GM06990 (cell line): ENCODE measurements at places on chromosomes 7 and 10.

GRCh38 chr10:99740933-99741559 lies 9.0 kb downstream of the CUTC start:
- no peak for DNase-seq

- no peak for DNase-seq
These were observed 88.1 kb downstream of the HIP1 start for GRCh38 chr7:75650681-75651080.

DNA sequence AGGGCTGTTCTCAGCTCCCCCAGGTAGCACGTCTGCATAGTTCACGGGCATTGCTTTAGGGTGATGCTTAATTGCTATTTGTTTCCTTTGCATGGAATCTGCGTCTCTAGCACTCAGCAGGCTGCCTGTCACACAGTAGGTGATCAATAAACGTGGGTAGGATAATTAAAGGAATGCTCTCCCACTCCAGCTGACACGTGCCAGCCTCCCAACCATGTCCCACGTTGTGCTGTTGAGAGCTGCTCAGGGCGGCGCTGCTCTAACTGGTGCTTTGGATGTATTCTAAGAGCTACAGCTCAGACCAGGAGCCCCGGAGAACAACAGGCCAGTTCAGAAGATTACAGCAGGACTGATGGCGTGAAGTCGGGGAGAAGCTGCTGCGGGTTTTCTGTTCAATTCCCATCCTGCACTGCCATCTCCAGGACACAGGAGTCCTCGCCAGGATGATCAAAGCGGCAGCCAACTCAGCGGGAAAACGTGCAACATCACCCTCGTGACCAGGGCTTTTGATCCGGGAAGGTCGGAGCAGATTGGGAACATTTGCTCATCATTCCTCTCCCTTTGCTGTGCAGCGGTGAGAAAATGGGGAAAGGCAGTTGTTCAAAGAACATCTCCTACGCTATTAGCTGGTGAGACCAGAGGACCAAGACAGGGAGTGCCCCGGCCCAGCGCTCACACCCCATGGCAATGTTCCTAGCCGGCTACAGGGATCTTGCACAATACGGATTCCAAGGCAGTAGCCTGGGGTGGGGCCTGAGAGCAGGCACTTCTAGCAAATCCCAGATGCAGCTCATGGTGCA lies 50.5 kb upstream of the FOXK1 start:
- DNase-seq = no peak

GRCh38 chr7:1742555-1743303 lies 72.7 kb downstream of the ELFN1 start:
- no peak for DNase-seq

DNA sequence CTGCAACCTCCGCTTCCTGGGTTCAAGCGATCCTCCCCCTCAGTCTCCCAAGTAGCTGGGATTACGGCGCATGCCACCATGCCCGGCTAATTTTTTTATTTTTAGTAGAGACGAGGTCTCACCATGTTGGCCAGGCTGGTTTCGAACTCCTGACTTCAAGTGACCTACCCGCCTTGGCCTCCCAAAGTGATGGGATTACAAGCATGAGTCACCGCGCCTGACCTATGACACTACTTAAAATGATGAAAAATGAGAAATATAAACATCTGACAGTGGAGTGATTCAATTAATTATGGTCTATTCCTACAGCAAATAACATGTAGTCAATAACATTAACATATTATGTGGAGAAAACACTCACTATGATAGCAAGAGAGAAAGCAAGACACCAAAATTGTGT lies 2.2 kb downstream of the BRAT1 start:
- DNase-seq = no peak
